ENCODE measurements at places on chromosomes 4 and X.

DNA sequence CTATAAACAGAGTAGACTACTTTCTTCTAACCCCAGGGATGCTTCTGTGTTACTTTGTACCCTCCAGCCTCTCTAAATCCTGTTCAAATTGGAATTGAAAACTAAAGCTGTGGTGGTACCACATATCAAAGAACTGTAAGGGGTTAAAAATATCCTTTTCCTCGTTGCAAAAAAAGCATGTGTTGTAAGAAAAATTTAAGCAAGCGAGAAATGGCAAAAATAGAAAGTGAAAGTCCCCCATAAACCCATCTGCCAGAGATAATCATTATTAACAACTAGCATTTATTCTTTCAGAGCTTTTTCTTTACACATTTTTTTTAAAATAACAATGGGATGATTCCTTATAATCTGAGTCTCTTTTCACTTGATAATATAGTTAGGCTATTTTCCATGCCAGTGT lies 40.6 kb downstream of the TMEM164 start:
- no peak for DNase-seq

DNA sequence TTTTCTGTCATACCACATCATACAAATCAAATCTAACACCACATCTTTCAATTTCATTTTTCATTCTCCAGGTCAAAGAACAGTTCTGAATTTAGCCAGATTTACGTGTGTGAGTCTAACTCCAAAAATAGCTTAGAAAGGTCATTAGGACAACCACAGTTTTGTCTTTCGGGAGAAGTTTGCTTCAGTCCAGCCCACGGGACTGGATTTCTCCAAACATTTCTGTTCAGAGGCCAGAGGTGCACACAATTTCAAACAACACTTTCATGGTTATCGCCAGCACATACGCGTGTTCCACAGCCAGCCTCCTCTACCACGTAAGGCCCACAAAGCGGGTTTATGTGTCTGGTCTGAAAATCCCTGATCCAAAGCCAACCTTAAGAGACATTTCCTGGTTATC lies 65.9 kb downstream of the VEGFC start:
- DNase-seq: no peak

- DNase-seq: no peak
Measured at GRCh38 chrX:72358313-72358712, 52.6 kb upstream of the CITED1 start.

GRCh38 chrX:96182366-96182765 lies 502.3 kb upstream of the DIAPH2 start:
- DNase-seq: no peak

GRCh38 chr4:2617955-2618354 lies 81.5 kb downstream of the FAM193A start:
- DNase-seq: no peak

- DNase-seq: no peak
Measured at GRCh38 chrX:21855937-21856415, at the start of gene YY2. Gene YY2, plus strand, starts transcription at chrX:21855987. Its CDS starts 498 bp downstream, at chrX:21856485.

- no peak for DNase-seq
Measured at GRCh38 chr4:70802928-70803580, 36.6 kb downstream of the GRSF1 start.

DNA sequence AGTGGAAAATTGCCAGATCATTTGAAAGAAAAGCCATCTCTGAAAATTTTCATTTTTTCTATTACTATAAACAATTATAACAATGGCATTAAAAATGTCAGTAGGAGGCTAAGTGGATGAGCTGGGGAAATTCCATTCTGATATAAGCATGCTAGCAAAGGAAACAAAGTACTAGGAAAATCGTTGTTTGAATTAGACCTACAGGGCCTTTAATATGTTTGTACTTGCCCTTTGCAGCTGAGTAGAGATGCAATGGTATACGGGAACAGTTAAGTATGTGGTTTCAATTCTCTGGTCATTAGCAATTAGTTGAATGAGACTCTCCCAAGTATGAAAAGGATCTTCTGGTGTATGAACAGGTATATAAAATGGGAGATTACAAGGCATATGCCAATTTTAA lies 452.2 kb downstream of the PCDH11X start:
- no peak for DNase-seq

GRCh38 chrX:150482537-150483206 lies 85.7 kb upstream of the MTM1 start:
- DNase-seq: no peak
